ENCODE measurements at places on chromosomes 13 and 19. TPM values are rescaled to one million over a fixed set of nuclear protein-coding genes. Genes with fewer than 3 reads are reported as not detected.

Gene ZNF208
- total RNA-seq = not detected

Gene UNC13A
- 0.18 TPM for total RNA-seq

DNA sequence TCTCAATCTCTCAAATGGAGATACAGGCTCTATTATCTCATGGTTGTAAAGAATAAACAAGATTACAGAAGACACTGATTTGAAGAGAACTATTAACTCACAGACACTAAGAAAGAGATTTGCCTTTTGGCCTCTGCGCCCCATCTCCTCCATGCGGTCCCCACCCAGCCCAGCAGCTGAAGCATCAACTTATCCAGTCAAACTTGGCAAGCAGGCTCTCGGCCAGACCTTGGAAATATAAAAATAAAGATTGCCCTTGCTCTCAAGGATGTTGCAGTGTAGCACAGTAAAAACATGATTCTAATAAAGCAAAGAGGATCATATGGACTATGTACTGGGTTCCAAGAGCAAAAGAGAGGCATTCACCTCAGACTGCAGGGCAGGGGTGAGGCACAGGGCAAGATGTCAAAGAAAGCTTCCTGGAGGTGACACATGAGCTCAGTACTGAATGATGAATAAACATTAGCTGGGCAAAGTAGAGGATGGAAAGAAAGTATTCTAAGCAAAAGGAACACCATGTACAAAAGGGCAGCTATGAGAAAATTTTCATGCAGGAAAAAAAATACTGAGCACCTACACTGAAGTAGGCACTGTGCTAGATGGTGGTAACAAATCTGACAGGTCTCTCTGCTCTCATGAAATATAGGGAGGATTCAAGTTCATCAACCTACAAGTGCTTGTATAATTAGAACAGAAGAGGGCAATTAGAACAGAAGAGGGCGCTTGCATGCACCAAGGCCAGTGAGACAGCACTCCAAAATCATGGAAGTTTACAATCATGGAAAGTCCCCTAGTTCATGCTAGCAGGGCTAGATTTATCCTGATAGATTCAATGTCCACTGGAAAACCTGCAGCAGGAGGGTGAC is 85.0 kb downstream of the SACS start:
- no peak for DNase-seq

GRCh38 chr13:43546816-43547215 is 240.0 kb downstream of the ENOX1 start:
- no peak for DNase-seq

GRCh38 chr13:43284162-43284561 is 260.8 kb downstream of the DNAJC15 start:
- DNase-seq = peak; percentile 92

GRCh38 chr19:45613926-45614725 is 12.1 kb upstream of the GPR4 start:
- DNase-seq = peak; percentile 93

- DNase-seq = no peak
These were observed 12.2 kb downstream of the C19orf47 start for GRCh38 chr19:40335855-40336600.

DNA sequence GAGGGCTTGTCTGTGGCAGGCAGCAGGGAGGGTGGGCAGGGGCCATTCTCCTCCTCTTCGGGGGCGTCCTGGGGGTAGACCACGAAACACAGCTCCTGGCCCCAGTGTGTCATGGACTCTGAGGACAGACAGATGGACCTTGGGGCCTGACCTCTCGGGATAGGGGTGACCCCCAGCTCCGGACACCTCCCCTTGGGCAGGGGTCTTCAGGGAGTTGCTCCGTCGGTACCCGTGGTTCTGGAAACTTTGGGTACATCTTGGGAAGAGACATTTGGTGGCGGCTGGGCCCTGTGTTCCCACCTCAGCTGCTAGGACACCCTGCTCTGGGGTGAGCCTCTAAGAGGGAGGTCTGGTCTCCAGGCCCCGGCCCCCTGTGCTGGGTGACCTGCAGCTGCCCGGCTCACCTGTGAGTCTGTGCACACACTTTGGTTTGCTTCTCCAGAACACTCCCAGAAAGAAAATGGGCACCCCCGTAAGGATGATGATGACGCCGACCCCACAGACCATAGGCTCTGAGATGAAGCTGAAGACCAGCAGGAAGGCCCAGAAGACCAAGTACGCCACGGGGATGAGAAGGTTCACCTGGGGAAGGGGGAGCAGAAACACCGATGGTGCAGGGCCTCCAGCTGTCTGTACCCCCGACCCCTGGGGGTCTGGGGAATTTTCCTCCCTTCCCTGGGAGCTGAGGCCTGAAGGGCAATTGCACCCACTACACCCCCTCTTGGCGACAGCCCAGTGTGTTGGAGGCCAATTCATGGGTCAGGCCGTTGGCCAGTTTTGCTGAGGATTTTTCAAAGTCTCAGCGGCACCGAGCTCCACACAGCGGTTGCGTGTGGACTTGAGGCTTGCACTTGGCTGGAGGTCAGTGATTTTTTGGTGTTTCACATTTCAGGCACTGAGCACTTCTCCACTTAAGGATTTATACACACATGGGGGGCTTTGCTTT is 15.0 kb downstream of the LRP3 start:
- DNase-seq = no peak

Measured in IMR-90 (cell line).